Stimulated activated CD8-positive, alpha-beta memory T cell treated with anti-CD3 and anti-CD28 coated beads, Interleukin-7, amount 100 ng/mL, for 4 hours (primary cell): ENCODE measurements at places on chromosomes 5 and 9.
A peak's percentile ranks its signal among the peaks of the same experiment; 100 is the strongest.

DNA sequence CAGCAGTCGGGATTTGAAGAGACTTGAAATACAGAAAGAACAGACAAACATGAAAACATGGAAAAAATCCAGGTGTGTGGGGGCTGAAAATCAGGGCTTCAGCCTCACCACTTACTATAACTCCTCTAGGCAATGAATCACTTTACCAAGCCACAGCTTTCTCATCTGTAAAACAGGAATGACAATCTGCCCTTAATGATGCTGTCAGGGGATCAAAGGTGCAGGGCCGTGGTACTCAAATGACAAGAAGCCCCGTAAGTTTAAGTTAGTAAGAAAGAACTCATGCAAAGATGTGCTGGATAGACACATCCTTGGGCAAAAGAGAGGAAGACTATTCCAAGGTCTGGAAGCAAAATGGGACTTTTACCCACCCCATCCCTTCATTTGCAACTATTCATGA, 34.7 kb downstream of the FBXW2 start:
- no peak for DNase-seq

DNA sequence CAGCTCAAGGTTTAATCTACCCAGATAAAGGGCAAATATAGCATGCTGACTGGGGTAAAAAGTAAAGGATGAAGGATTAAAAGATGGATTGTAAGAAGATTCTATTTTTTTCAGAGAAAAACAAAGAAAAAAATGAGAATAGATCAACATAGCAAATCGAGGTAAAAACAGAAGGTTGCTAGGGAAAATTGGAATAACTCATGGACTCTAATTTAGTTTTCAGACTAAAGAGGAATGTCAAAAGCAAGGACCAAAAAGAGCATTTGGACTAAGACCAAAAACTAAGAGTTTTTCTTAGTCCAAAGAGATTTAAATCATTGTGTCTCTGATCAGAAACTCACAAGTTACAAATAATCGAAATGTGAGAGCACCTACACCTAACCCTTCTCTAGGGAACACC, 250.7 kb upstream of the PTPRD start:
- DNase-seq: no peak

DNA sequence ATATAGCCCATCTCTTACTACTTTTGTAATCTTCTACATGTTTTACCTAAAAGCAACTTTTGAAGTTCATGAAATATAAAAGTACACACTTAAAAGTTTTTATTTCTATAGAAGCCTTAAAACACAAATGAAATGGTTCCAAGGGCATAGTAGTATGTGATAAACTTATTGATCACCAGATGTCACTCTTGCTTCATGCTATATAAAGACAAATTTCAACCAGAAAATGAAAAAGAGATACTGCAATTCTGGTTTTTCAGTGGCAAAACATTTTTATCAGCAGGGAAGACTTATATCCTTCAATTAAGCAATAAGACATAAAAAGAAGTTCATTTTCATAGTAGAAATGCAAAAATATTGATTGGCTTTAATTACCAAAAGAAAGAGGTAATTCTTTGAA, 69.4 kb upstream of the FBXL17 start:
- no peak for DNase-seq

- DNase-seq: no peak
These were observed at the start of gene INSYN2B for GRCh38 chr5:169980418-169981053. Gene INSYN2B (minus strand): TSS chr5:169980495. CDS start chr5:169883898, 96,597 bp downstream.

DNA sequence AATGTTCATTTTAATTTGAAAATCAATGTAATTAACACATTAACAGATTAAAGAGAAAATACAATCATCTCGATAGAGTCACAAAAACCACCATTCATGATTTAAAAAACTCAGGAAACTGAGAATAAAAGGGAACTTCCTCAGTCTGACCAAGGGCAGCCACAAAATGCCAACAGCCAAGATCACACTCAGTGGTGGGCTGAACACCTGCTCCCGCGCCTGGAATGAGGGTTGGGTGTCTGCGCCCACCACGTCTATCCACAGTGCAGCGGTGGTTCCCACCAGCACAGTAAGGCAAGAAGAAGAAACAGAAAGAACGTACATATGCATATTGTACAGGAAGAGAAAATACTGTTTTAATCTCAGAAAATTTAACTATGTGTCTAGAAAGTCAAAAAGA, 11.7 kb upstream of the NSMF start:
- no peak for DNase-seq

DNA sequence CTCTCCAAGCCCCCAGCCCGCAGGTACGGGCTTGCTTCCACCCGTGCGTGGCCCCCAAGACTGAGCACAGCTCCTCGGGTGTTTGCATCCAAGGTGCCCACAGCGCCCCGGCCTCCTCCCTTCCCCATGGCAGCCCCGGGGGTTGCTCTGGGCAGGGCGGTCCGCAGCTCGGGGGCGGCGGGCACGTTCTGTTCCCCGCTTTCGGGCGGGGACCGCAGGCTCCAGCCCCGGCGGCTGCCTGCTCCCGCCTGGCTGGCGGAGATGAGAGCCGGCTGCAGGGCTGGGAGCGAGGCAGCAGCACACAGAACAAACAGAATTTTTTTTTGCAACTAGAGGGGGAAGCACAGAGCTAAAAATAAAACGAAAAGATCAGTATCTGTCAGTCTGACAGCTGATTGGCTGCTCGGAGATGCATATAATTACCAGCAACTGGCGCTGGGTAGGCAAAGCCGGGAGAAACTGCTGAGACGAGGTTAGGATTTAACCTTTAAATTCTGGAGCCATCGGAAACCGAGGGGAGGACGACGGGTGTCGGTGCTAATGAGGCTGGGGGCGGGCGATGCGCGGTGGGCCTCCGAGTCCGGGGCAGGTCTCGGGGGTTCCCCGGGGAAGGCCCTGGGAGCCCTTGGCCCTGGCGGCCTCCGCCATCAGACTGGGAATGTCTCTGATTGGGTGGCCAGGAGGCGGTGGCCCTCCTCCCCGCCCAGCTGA, 142.7 kb upstream of the IER5L start:
- DNase-seq: peak; percentile 17

DNA sequence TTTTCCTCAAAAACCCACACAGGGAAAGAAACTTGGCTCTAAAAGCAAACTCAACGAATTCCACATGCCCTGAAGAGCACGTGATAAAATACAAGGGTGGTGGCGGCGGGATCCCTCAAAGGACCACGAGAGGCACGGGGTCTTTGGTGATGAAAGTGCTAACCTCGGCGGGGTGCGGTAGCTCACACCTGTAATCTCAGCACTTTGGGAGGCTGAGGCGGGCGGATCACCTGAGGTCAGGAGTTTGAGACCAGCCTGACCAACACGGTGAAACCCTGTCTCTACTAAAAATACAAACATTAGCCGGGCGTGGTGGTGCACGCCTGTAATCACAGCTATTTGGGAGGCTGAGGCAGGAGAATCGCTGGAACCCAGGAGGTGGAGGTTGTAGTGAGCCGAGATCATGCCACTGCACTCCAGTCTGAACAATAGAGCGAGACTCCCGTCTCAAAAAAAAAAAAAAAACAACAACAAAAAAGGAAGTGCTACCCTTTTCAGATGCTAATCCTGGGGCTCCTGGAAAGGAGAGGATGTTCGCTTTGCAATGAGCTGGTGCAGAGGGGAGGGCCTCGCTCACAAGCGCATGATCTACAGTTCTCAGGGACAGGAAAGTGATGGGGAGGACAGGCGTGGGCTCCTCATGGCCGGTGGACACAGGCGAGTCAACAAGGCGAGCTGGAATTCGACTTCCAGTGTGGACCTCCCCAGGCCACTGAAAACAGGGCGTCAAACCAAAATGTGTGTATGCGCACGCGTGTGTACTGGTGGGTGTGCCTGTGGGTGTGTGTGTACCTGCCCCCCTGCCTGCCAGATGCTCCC, 54.1 kb downstream of the USP20 start:
- no peak for DNase-seq

DNA sequence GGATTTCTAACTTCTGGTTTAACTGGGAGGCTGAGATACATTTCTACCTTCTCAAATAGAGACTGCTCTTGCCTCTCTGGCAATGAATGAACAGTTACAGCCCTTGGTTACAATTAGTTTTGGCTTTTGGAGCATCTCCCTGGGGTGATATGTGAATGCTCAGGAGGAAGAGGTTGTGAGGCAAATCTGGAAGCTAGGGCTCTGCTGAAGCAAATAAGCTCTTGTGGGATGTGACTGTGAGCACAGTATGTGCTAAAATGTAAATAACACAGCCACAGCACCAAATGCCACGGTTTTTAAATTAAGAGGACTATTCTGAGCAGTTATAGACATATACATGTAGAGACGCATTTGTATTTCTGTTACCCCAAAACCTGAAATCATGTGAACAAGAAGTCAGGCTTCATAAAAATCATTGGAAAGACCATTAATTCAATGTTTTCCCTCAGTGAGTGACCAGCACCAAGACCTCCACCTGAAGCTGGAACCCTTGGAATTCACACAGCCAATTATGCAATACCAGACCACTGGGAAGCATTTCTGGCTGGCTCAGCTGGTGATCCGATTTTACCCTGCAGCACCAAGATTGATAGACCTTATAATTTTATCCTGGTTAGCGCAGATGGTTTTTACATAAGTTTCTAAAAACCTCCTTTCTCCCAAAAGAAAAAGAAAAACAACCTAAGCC, 3.0 kb upstream of the SLC44A1 start:
- DNase-seq: no peak

DNA sequence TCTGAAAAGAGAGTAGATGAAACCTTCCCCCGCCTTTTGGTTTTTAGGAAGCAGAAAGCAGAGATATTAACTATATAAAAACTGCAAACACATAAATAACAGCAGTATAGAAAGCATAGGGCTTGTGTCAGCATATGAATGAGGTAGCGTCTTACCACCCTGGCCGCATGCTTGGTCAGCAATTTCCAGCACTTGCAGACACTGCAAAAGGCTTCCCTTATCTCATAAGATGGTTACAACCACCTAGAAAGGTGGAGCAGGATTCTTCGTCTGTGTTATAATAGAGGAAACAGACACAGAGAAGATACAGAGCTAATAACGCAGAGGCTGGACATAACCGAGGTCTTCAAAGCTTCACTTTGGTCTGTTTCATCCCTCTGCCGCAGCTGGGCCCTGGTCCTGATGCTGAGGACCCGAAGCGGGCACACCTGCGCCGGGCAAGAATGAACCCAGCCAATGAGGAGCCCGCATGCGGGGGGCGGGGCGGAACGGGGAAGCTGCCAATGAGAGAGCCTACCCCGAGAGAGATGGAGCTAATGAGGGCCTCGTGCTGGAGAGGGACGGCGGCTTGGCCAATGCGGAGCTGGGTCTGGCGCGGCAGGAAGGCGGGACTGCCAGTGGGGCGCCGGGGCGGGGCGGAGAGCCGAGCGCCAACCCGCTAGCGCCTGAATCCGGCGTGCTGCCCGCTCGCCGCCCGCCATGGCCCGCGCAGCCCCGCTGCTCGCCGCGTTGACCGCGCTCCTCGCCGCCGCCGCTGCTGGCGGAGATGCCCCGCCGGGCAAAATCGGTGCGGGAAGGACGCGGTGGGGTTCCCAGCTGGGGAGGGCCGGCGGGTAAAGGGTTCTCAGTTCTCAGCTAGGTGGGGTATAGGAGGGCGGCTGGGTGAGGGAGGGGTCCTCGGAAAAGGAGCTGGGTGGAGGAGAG, at the start of gene PCYOX1L:
PCYOX1L (plus strand) TSS at position 677 of the 924 bp plus-strand sequence; CDS start at position 700, 23 bp downstream.
- peak; percentile 96 for DNase-seq

- DNase-seq: no peak
These were observed 156.5 kb downstream of the PSAT1 start for GRCh38 chr9:78453450-78453849.

DNA sequence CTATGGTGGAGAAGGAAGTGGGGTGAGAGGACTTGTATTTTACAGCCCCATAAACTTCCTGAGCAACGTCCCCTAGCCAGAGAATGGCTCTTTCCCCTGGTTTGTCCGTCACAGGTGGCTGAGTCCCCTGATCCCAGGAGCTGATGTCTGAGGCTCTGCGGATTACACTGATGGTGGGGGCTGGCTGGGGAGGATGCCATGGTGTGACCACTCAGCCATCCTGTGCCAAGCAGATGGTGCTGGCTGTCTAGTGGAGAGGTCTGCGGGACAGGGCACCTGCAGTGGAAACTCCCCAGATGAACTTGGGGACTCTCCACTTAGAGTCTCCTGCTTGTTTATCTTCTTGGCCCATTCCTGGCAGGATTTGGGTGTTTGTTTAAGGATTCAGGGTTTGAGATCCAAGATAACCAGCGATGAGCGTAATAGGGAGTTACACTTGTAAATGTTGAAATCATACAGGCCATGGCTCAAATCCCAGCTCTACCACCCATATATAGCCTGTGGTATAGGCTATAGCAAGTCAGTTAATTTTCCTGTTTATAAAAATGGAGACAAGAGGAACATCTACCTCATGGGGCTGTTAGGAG, 4.7 kb upstream of the PTGS1 start:
- no peak for DNase-seq

- DNase-seq: no peak
These were observed 29.2 kb downstream of the SUSD1 start for GRCh38 chr9:112145886-112146285.

GRCh38 chr5:573206-573605, 38.9 kb upstream of the CEP72 start:
- DNase-seq: no peak

DNA sequence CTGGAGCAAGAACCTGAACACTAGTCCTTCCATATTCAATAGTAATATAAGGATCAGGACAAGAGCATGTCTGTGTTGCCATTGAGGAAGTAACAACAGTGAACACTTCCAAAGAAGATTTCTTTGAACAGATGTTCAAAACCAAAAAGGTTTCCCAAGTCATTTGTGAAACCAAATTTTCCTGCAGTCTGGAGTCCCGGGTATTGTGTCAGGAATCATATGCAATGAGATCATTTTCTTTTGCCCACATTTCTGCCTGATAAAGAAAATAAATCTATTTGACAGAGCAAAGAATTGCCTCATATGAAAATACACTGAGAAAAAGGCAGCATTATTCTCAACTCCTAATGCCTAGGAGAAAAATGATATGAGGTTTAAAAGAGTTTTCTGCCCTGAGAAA, 151.7 kb downstream of the SNX18 start:
- no peak for DNase-seq

DNA sequence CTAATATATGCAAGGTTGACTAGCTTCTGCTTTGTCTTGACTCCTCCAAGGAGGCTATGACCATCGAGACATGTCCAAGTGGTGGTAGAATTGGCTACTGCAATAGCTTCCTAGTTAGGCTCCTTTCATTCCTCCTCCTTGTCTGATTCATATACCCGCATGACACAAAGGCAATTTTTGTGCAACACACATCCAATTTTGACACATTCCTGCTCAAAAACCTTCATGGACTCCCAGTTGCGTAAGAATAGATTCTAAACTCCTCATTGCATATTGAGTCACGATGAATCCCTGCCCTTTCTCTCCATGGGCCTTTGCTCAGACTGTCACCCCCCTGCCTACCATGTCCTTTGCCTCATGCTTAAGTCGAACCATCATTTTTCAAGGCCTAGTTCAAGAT, 344.5 kb downstream of the ACTL7B start:
- no peak for DNase-seq

GRCh38 chr9:114069476-114070187, 8.5 kb downstream of the AMBP start:
- no peak for DNase-seq
